WTC11 (cell line): ENCODE measurements at places on chromosomes 2 and 18.

DNA sequence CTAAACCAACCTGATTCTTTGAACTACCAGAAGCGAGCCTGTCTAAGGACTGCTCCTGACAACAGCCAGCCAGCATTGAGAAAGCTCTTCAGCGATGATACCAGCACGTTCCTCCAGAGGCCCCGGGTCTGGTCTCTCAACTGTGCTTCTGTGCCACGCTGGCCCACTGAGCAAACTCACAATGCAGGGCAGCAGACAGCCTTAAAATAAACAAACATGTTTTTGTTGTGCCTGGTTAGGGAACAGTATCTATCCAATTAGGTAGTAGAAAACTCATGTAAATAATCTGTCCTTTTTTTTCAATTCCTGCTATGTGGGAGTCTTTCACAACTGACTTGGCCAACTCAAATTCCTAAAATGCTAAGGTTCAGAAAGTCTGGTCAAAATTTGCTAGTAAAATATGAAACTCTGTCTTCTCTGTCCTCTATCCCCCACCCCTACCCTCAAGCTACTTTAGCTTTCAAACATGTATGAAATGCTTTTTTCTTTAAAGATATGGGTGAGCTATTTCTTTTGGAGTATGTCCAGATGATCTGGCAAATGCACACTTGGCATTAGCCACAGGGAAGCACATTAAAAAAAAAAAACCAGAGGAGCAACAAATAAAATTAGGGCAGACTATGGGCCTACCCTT lies 21.4 kb upstream of the EML4 start:
- no peak for DNase-seq

GRCh38 chr2:42074661-42075060 lies 26.8 kb downstream of the PKDCC start:
- no peak for DNase-seq

DNA sequence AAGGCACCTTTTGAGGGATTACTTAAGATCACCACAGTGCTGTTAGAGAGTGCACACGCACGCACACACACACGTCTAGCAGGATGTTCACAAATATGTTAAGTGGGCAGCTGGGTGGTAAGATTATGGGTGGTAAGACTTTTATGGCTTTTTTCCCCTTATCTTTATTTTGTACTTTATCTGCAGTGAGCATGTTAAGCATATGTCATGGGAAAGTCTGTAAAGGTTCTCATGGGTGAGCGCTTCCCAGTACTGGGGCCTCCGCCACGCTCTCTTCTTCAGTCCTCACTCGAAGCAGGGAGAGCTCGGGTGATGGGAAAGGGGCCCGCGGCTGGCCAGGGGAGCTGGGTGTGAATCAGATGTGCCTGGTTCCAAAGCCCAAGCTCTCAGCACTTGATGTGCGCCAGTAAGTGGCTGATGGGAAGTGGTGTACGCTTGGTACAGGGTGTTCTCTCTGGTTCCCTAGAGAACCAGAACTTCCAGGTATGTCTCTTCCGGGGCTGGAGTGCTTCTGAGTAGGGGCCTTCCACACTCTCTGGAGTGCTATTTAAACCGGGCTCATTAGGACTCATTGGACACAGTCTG lies 83.9 kb upstream of the YWHAQ start:
- DNase-seq, result no peak

DNA sequence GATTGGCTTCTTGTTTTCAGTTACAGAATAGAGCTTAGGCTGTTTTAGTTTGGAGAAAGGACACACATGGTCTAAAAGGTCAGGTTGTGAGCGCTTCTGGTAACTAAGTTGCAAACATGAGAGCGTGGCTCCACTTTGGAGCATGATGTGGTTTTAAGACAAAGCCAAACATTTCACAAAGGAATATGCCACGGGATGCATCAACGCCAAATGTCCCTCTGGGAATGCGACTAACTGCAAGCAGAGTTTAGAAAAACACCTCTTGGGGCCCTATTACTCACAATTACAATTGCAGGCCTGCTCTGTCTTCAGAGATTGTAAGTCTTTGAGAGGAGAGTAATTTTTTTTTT lies 25.4 kb downstream of the MYO7B start:
- DNase-seq, result no peak

DNA sequence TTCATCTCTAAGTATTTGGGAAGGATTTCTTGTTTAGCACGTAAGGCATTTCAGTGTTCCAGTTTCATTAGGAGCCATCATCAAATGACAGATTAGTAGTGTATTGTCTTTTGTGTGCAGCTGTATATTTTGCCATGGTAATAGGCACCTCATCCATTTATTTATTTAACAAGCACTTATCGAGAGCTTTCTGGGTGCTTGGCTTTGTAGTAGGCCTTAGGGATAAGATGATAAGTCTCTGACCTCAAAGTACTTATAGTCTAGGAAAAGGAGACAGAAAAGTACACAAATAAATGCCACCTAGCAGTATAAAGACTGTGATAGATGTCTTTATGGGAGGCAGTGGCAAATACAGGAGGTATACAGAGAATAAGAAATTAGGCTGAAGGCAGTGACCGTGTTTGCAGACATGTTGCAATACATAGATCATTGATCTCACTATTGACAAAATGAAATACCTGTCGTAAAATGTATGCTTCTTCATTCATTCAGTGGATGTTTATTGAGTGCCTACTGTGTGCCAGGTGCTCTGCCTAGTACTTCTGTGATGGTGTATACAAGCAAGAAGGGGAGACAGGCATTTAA lies 265.9 kb downstream of the SETBP1 start:
- no peak for DNase-seq

DNA sequence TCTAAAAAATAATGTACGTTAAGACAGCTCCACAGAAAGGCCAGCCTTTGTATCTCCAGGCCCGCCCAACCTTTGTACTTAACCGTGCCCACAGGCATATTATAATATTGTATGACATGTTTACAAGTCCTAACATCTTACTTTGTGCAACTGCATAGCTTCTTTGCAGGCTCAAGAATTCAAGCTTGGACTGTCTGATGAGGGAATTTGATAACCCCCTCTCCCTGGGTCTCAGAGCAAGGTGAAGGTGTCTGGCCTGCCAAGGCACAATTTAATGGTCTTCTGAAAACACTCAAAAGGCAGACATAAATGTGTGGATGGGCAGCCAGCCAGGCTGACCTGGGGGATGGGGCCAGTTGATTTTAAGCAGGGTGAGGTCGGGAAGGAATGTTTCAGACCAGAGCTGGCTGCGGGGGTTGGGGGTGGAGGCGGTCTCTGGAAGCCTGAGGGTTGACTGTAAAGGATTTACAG lies 732.7 kb upstream of the FANCL start:
- peak; percentile 65 for DNase-seq

- DNase-seq, result no peak
These were observed 2.0 kb upstream of the TRPM8 start for GRCh38 chr2:233915128-233915527.

- DNase-seq, result no peak
These were observed 25.2 kb downstream of the FBXO36 start for GRCh38 chr2:229947544-229947943.

- no peak for DNase-seq
These were observed 288.4 kb downstream of the ASXL3 start for GRCh38 chr18:33866386-33866785.

GRCh38 chr18:73407506-73407905 lies 539.7 kb upstream of the NETO1 start:
- no peak for DNase-seq

- no peak for DNase-seq
These were observed 52.0 kb downstream of the LRATD1 start for GRCh38 chr2:14684516-14684915.

DNA sequence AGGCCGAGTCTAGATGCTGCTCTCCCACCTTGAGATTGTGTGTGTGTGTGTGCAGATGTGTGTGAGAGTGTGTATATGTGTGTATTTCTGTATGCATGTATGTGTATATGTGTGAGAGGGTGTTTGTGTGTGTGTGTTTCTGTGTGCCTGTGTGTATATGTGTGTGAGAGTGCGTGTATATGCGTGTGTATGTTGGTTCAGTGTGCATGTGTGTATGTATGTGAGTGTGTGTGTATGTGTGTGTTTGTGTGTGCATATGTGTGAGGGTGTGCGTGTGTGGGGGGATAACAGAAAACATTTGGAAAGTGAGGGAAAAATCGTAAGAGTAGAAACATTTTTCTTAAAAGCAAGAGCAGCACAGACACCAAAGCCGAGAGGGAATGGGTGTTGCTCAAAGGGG lies 309.1 kb downstream of the NDUFA10 start:
- no peak for DNase-seq

DNA sequence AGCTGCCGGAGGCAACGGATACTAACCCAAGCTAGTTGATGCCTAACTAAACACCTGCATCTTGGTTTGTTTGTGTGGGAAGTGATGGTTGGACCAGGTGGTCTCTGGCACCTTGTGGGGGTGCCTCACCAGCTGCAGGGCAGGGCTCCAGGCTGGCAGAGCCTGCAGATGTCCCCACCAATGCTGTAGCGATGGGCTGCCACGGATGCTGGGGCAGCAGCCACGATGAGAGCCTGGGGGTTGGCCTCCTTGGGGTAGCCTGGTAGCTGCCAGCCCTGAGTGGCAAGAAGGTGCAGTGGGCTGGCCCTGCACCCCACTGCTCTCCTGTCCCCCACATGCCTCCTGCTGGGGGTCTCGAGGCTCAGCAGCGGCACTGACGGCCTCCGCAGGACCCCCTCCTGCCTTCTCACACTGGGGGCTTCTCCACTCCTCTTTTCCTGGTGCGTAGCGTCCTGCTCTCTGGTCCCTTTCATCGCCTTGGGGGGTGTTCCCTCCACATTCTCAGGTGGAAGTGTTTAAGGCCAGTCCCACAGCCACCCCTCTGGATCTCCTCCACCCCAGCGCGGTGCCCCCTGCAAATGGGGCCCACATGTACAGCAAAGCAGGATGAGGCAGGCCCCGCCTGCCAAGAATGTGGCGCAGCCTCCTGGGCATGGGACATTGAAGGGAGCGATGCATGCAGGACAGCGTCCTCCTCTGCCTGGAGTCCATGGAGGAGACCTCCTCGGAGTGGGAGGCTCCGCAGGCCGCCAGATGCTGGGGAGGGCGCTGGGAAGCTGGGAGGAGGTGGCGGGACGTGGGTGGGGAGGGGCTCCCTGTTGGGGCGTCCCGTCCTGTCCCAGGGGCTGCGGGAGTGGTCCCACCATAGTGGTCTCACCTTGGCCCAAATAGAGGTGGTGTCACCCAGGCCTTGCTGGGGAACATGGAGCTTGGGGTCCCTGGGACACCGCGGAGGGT lies 173.1 kb downstream of the ASB1 start:
- DNase-seq, result no peak

DNA sequence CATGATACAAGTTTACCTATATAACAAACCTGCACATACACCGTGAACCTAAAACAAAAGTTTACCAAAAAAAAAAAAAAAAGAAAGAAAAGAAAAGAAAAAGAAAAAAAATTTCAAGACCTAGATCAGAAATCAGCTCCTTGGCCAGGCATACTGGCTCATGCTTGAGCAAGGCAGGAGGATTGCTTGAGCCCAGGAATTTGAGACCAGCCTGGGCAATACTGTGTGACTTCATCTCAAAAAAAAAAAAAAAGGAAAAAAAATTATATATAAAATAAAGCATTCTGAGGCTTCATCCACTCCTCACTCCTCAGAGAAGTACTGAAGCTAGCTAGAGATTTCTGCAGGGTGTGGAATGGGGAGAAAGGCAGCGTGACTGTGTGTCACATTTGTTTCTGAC lies 11.8 kb upstream of the PROC start:
- DNase-seq, result no peak

GRCh38 chr2:131077182-131077846 lies 15.9 kb downstream of the FAM168B start:
- no peak for DNase-seq

GRCh38 chr2:215787025-215787424 lies 226.3 kb downstream of the MREG start:
- DNase-seq, result no peak

- DNase-seq, result no peak
These were observed 2.0 kb upstream of the DES start for GRCh38 chr2:219416235-219416602.

GRCh38 chr2:71791501-71792135 lies 338.3 kb downstream of the DYSF start:
- no peak for DNase-seq

GRCh38 chr2:166381-166780 lies 97.5 kb downstream of the SH3YL1 start:
- no peak for DNase-seq

- no peak for DNase-seq
These were observed 2.7 kb downstream of the FHOD3 start for GRCh38 chr18:36300211-36300610.

GRCh38 chr2:102498414-102498813 lies 25.4 kb downstream of the SLC9A4 start:
- no peak for DNase-seq

GRCh38 chr2:186068139-186068801 lies 329.7 kb downstream of the FSIP2 start:
- DNase-seq, result no peak

DNA sequence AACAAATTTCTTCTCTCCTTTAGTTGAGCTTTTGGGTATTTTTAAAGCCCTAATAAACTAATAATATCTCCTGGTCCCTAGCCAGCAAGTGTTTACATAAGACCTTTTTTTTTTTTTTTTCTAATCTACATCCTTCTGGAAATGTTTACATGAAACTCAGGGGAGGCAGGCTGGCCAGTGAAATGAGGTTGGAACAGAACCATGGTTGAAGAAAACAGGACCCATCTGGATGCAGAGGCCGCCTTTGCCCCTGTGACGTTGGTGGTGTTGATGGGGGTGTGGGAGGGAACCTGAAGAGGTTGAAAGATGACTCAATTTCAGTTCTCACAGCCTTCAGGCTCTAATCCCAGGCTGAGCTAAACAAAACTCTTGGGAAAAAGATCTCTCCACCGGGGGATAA lies 118.5 kb downstream of the NRP2 start:
- DNase-seq, result no peak

GRCh38 chr18:51236225-51236624 lies 38.7 kb upstream of the MEX3C start:
- DNase-seq, result no peak
